ENCODE measurements at places on chromosomes 2 and 18. TPM values are rescaled to one million over a fixed set of nuclear protein-coding genes. Genes with fewer than 3 reads are reported as not detected.

ABHD1 gene
- 0.80 TPM for total RNA-seq

PFN4 gene
- 0.44 TPM for total RNA-seq

MAP3K19 gene
- not detected for total RNA-seq

LYPD6 gene
- total RNA-seq, result 3.9 TPM

GRCh38 chr2:189454009-189454408, 12.7 kb downstream of the WDR75 start:
- no peaks in the 10 kb centered on the region for H3K4me1 ChIP-seq
- peaks cover 7% of the 10 kb centered on the region for H3K36me3 ChIP-seq
- no peaks in the 10 kb centered on the region for H3K27me3 ChIP-seq
- DNase-seq, result no peak
- H3K27ac ChIP-seq, result no peak overlapping the region

DNA sequence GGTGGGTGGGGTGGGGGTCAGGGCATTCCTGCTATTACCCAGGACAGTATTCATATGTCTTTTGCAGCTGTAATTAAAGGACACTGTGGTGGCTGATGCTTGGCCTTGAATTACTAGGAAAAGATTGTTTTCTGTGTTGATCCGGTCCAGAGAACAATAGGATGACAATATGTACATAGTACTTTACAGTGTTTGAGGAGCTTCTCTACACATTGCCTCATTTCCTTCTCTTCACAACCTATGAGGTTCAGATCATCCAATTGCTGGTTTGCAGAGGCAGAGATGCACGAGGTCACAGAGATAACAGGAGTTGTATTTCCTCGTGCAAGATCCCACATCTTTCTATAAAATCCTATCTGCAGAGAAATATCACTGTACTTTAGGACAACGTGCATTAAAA, 119.5 kb downstream of the LIPG start:
- H3K36me3 ChIP-seq, result no peaks in the 10 kb centered on the region
- H3K4me3 ChIP-seq, result no peak overlapping the region
- no peaks in the 10 kb centered on the region for H3K4me1 ChIP-seq

TCF4 gene
- 114 TPM for total RNA-seq

GRCh38 chr2:7697052-7697451, 779.8 kb downstream of the RNF144A start:
- DNase-seq, result no peak
- H3K27ac ChIP-seq, result no peak overlapping the region
- no peaks in the 10 kb centered on the region for H3K27me3 ChIP-seq

DNA sequence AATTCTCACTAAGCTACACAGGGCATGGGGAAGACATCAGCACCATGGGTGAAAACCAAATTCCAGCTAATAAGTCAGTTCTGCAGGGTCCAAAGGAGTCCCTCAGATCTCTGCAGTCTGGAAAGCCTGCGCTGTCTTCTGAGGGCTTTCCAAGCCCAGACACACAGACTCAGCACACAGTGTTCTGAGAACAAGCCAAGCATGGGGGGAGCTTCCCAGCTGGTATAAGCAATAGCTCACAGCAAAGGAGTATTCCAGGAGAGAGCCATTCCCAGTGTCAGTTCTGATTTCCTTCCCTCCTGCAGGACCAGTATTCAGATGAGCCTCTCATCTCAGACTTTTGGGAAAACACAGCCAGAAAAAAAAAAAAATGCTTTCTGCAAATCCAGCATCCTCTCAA, 370.8 kb downstream of the TNS1 start:
- H3K27me3 ChIP-seq, result no peaks in the 10 kb centered on the region
- H3K36me3 ChIP-seq, result no peaks in the 10 kb centered on the region
- no peak overlapping the region for H3K27ac ChIP-seq

GRCh38 chr2:16170675-16171424, 230.5 kb downstream of the MYCN start:
- H3K4me1 ChIP-seq, result no peaks in the 10 kb centered on the region
- H3K36me3 ChIP-seq, result no peaks in the 10 kb centered on the region
- H3K27me3 ChIP-seq, result peaks cover 5% of the 10 kb centered on the region
- H3K27ac ChIP-seq, result no peak overlapping the region

GRCh38 chr2:225998653-225999052, 599.1 kb downstream of the NYAP2 start:
- H3K36me3 ChIP-seq, result no peaks in the 10 kb centered on the region
- H3K27me3 ChIP-seq, result no peaks in the 10 kb centered on the region
- H3K27ac ChIP-seq, result no peak overlapping the region
- H3K4me1 ChIP-seq, result no peaks in the 10 kb centered on the region
- H3K4me3 ChIP-seq, result no peak overlapping the region

DNA sequence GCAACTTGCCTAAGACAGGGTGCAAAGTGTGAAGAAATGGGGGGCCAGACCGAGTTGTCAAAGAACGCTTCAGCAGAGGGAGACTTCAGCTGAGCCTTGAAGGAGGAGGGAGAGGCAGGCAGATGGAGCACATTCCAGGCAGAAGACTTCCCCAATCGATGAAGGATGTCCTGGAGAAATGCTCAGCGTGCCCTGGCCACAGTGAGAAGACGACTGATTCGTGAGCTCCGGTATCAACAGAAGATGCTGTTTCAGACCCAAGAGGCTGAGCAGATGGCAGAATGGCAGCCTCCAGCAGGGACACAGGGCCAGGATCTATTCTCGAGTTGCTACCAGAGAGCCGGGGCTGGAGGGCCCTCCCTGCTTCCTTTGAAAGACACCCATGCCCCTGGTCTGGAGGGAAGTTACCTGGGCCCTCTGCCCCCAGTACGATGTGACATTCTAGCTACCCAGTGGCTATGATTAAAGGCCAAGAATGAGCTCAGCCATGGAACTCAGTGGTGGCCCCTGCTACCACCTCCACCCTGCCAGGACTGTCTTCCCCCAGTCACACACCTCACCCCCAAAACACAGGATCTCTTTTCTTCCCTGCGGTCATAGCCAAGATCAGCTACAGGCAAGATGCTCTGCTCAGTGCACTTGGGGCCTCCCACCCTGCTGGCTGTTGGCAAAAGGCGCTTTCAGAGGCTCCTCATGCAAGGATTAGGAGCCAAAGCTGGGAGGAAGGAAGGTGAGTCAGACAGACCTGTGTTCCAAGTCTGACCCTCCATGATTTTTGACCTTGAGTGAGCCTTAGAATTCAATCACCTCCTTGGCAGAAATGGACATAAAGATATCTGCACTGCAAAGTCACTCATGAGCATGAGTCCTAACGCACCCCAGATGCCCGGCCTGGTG, 84.3 kb downstream of the TFCP2L1 start:
- no peak overlapping the region for H3K27ac ChIP-seq
- no peaks in the 10 kb centered on the region for H3K27me3 ChIP-seq
- no peak for DNase-seq
- H3K4me1 ChIP-seq, result no peaks in the 10 kb centered on the region

DNA sequence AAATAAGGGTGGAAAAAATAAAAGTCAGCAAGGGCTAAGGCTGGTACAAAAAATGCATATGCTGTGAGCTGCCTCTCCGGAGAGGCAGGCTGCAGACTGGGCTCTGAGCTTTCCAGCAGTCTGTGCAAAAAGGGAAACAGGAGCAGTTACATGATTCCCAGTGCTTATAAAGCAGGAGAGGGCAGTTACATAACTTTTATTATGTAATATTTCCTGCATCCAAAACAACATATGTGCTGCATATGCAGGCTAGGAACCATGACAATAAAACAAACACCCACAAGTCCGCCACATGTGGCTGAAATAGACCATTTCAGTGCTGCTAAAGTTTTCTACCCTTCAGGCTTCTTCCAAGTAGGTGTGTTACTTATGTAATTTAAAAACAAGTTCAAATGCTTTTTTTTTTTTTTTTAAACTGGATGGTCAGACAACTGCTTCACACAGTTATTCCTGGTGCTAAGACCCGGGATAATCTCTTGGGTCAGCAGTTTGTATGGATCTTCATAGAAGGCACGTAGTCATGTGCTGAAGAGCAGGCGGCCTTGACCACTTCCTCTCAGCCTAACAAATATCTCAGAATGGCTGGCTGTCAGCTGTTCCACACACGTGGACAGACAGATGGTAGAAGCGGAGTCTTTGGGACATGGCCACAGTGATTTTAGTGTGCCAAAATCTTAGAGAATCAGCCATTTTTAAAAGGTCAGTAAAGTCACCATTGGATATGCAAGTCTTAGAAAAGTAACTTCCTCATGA, 43.5 kb downstream of the ARMC9 start:
- H3K4me1 ChIP-seq, result no peaks in the 10 kb centered on the region
- DNase-seq, result no peak
- no peak overlapping the region for H3K4me3 ChIP-seq
- no peaks in the 10 kb centered on the region for H3K36me3 ChIP-seq
- no peaks in the 10 kb centered on the region for H3K27me3 ChIP-seq

GRCh38 chr18:55550471-55550870, 37.5 kb downstream of the TCF4 start:
- no peak overlapping the region for H3K27ac ChIP-seq
- no peaks in the 10 kb centered on the region for H3K27me3 ChIP-seq
- H3K4me1 ChIP-seq, result no peaks in the 10 kb centered on the region

- H3K27me3 ChIP-seq, result no peaks in the 10 kb centered on the region
- no peak overlapping the region for H3K4me3 ChIP-seq
- no peak for DNase-seq
- no peak overlapping the region for H3K27ac ChIP-seq
- no peaks in the 10 kb centered on the region for H3K4me1 ChIP-seq
These were observed 238.7 kb upstream of the COPS8 start for GRCh38 chr2:236847023-236847422.

GKN2 gene
- total RNA-seq, result not detected

SNORC gene
- 23.1 TPM for total RNA-seq

DNA sequence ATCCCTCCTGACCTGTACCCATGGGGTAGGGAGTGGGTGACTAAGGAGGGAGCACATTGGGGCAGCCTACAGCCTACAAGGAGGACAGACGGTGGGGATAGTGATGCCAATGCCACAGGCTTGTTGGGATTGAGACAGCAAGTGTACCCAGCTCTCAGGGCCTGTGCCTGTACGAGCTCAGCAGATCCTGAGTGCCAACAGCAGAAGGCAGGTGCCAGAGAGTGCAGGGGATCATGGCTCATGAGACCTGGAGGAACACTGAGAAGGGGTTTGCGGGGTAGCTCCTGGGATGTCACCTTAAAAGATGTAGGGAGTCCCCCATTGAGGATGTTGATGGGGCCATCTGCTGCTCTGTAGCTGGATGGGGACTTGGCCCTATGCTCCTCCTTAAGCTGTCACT, 10.3 kb upstream of the SNED1 start:
- no peak for DNase-seq
- peaks cover 16% of the 10 kb centered on the region for H3K4me1 ChIP-seq
- no peak overlapping the region for H3K4me3 ChIP-seq
- no peaks in the 10 kb centered on the region for H3K27me3 ChIP-seq
- H3K36me3 ChIP-seq, result no peaks in the 10 kb centered on the region

SLC5A7 gene
- not detected for total RNA-seq

DNA sequence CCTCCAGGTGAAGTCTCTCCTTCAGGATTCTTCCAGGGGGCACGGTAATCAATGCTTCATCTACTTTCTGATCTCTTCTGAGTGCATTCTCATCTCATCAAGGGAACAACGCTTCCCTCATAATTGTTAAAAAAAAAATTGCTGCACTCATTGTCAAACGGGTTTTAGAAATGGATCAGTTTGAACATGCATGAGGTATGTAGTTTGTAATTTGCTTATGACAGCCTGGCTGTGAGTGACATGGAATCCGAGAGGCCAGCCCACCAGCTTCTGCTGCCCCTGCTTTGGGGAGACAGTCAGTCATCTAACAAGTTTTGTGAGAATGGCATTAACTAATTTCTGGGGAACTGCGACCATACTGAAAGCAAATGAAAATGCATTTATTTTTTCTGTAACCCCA, 791.9 kb upstream of the SOX11 start:
- no peak overlapping the region for H3K27ac ChIP-seq
- no peaks in the 10 kb centered on the region for H3K27me3 ChIP-seq
- DNase-seq, result no peak
- H3K4me3 ChIP-seq, result no peak overlapping the region
- H3K4me1 ChIP-seq, result no peaks in the 10 kb centered on the region

ALPG gene
- not detected for total RNA-seq

DNA sequence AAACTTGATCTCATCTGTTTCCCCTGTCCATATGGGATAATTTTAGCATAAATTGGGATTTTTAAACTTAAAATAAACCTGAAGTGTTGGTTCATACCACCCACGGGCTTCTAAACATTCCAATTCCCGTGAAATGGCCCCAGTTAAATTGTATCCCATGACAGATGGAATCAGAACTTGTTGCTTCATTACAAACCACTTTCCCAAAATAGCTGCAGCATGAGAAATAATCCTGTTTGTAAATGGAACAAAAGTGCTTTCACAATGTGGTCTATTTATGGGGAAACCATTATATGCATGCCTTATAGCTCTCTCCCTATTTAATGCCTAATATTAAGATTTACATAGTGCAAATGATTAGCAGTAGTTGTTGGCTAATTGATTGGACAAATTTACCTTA, 15.9 kb downstream of the SCG2 start:
- no peak overlapping the region for H3K27ac ChIP-seq
- no peaks in the 10 kb centered on the region for H3K4me1 ChIP-seq
- H3K36me3 ChIP-seq, result no peaks in the 10 kb centered on the region
- no peaks in the 10 kb centered on the region for H3K27me3 ChIP-seq
- DNase-seq, result no peak

SERPINB4 gene
- total RNA-seq, result 0.66 TPM

DNA sequence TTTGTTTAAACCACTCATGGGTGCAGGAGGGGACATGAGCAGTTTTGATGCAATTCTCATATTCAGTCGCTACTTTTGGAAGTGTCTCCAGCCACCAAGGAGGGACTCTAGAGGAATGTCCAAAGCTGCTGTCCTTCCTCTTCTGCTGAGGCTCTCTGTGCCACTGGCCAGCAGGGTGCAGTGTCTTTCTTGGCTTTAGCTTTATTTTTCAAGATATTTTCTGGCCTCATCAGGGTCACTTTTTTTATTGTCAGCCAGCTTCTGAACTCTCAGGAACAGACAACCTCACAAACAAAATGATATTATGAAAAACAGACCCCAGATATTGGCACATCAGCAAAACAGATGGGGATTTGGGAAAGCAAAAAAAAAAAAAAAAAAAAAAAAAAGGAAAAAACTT, 289.3 kb upstream of the ZSWIM2 start:
- H3K36me3 ChIP-seq, result no peaks in the 10 kb centered on the region
- no peak for DNase-seq
- H3K4me1 ChIP-seq, result no peaks in the 10 kb centered on the region

DNA sequence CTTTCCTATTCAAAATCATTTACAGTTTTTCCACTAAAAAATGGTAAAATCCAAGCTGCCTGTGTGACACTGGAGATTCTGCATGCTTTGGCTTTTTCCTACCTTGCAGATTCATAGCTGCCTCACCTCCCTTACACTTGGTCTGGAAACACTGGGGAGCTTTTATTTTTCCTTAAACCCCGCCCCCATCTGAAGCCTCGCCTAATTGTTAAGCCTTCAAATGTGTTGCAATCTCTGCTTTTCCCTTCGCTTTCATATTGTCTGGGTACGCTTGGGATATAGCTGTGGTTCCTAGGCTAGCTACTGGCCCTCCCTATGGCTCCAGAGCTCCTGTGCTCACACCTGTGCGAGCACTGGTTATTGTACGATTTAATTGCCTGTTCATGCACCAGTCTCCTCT, 942.4 kb upstream of the GYPC start:
- H3K36me3 ChIP-seq, result no peaks in the 10 kb centered on the region
- no peak for DNase-seq
- H3K27me3 ChIP-seq, result no peaks in the 10 kb centered on the region
- no peak overlapping the region for H3K27ac ChIP-seq
- H3K4me1 ChIP-seq, result no peaks in the 10 kb centered on the region
